Sigmoid colon (tissue), 7 donors: ENCODE measurements at places on chromosomes 5 and 9. TPM values are rescaled to one million over a fixed set of nuclear protein-coding genes. Genes with fewer than 3 reads are reported as not detected.

Gene STKLD1
- total RNA-seq: 8.3 TPM

Gene FRMD3
- total RNA-seq: 8.0 TPM

Gene TAF7
- total RNA-seq: 49.6 TPM

Gene FANCG
- total RNA-seq: 3.2 TPM

Gene OGN
- 93.3 TPM for total RNA-seq

Gene DCAF12
- total RNA-seq: 21.8 TPM

GRCh38 chr5:123441408-123441807, 18.2 kb upstream of the CEP120 start:
- DNase-seq: no peak

GRCh38 chr5:73419465-73420390, 28.8 kb downstream of the FOXD1 start:
- no peak for DNase-seq

DNA sequence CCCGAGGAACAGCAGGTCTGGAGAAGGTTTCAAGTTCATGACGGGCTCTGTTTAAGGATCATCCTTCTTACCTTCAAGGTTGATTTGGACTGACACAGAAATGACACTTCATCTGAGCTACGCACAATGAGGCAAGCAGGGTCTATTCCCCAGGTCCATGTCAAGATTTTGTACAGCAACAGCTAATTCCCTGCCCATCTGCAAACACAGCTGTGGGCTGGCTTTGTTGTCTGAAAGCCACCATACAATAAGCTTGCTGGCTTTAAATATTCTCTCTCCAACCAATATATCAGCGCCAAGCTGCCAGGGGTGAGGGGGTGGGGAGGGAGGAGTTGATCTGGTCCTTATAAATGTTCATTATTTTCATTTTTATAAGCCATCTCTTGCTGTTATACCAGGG, 92.0 kb downstream of the OTULIN start:
- no peak for DNase-seq

DNA sequence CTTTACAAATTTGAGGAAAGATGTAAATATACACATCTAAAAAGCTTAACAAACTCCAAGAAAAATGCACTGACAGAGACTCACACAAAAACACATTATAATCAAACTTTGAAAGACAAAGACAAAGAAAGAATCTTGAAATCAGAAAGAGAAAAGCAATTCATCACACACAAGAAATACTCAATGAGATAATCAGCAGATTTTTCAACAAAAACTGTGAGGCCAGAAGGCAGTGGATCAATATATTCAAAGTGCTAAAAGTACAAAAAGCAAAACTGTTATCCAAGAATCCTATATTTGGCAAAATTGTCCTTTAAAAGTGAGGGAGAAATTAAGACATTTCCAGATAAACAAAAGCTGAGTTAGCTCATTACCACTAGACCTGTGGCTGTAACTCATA, 6.1 kb downstream of the TPD52L3 start:
- DNase-seq: no peak

- no peak for DNase-seq
Observed at GRCh38 chr5:172768573-172769341, 2.2 kb downstream of the DUSP1 start.

DNA sequence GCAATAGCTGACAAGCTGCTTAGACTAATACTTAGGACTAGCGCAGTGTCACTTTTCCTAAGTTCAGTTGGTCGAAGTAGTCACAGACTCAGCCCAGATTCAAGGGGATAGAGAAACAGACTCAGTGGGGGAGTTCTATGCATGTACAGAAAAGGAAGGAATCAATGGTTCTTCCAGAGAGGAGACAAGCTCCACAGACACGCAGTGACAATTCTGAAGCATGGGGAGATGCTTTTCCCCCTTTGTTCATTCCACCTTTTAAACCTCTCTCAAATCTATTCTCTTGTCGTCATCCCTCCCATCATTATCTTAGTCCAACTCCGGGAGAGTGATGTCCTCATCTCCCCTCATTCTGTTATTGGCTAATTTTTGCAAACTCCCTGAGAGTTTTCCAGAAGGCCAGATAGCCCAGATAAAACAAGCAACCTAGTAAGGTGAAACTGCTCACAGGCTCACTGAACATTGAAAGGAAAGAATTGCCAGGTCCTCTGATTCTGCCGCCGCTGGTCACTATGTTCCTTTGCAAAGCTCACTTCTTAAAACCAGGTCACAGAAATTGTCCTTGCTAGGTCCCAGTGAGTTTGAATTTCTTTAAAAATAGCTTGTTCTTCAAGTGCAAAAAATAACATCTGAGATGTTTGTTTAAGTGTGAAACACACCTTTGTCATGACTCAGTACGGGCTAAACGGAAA, 13.4 kb upstream of the STRBP start:
- no peak for DNase-seq

GRCh38 chr9:32704343-32704742, 68.9 kb upstream of the TAF1L start:
- DNase-seq: no peak

DNA sequence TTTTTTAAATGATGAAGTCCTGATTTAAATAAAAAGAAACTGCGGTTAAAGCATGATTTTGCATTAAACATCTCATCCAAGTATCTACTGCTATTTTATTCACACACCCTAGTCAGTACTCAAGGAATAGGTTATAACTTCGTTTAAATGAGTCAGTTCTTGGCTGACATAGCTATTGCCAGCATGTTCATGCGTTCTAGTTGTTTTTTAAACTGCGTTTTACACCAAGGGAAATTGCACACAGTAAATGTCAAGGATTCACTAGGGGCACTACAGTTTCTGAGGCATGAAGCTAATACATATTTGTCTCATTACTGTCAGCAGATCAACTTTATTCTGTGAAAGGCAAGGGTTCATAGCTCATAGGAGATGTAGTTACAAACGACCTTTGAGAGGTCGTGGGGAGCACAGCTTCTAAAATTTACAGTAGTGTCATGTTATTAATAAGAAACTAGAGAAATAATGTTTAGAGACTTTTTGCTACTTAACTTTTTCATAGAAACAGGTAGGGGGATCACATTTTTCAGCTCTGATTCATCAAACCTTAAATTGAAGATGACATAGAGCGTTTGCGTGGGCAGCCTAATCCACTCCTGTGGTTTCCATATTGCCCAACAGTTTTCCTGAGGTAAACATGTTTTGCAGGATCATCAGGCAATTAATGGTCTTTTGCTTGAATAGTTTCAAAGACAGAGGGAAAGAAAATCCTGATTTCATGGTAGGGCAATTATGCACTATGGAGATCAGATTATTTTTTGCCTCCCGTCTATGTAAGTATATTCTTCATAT, 2222.7 kb upstream of the WWC1 start:
- DNase-seq: no peak

- DNase-seq: no peak
Observed at GRCh38 chr9:101792475-101792874, 54.0 kb upstream of the GRIN3A start.

GRCh38 chr5:180084638-180085561, 13.3 kb upstream of the RNF130 start:
- DNase-seq: no peak

- no peak for DNase-seq
Observed at GRCh38 chr5:93704996-93705395, 36.4 kb downstream of the POU5F2 start.

- DNase-seq: no peak
Observed at GRCh38 chr5:133205204-133205603, 153.4 kb downstream of the HSPA4 start.

DNA sequence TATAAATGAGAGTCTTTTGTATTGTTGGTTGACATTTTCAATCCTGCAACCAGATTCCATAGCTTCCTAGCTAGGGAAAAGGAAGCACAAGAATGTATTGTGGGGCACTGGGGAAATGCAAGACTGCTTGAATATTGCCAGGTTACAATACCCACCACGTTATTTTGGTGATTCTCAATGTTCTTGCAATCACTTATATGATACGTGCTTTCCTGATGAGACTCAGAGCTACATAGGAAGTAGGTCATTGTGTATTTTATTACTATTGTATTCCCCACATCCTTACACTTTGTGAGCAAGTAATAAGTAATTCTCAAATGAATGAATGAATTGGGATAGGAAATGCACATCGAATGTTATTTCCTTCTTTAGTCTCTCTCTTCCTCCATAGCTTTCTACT, 217.1 kb upstream of the CD180 start:
- no peak for DNase-seq

DNA sequence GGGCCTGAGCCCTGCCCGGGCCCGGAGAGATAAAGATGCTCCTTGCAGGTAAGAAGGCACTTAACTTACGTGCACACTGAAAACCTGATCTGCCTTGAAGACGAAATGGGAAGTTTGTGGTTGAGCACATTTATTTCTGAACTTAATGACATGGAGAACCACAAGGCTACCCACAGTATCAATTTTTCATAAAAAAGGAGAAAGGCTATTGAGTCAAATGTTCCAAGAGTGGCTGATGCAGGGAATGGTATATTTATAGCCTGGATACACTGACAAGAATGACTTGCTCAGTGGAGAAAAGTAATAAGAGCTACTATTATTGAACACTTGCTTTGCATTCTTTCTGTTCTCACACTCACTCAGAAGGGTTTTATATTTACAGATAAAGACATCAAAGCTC, 419.3 kb downstream of the ACTL7B start:
- DNase-seq: no peak

DNA sequence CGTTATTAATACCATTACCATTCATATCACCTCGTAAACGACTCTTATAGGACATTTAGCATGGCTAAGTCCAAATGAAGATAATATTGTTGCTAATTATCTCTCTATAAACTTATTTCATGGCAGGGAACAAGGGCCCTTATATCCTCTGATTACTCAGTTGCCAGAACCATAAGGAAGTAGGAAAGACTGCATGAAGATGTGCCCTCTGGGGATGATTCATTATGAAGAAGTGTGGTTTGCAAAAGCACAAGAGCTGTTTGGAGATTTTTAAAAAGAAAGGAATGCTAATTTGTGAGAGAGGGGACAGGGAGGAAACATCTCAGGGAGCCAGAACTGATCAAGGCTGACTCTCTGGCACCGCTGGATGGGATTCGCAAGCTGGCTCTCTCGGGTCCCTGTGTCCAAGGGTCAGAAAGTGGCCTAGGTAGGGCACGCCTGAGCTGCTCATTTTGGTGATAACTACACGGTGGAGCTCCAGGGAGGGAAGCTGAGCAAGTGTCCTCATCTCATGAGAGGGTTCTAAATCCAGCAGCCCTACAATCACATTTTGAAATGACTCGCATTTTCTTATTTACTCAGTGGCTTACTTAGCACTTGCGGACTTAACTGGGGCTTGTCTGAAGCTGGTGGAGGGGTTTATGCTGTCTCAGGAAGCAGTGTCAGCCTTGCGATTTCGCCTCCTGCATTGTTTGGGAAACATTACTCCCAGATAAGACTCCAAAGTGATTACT, 136.8 kb downstream of the C5orf15 start:
- no peak for DNase-seq
